ENCODE measurements at places on chromosomes 12 and 14.

DNA sequence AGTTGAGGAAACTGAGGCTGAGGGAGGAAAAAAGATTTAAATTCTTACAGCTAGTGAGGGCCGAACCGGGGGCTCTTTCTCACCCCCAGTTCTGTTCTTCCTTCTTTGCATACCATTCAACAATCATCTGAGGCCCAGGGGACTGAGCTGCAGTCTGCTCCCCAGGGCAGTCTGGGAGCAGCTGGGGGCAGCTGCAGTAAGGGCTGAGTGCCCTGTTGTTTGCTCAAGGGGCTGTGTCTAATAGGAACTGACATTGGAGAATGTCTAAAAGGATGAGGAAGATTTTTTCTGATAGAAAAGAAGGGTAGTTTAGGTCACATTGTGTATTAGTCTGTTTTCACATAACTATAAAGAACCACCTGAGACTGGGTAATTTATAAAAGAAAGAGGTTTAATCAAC is 42.2 kb downstream of the SLC17A8 start:
- no peak for DNase-seq

GRCh38 chr12:61676520-61676919 is 583.7 kb upstream of the USP15 start:
- no peak for DNase-seq

DNA sequence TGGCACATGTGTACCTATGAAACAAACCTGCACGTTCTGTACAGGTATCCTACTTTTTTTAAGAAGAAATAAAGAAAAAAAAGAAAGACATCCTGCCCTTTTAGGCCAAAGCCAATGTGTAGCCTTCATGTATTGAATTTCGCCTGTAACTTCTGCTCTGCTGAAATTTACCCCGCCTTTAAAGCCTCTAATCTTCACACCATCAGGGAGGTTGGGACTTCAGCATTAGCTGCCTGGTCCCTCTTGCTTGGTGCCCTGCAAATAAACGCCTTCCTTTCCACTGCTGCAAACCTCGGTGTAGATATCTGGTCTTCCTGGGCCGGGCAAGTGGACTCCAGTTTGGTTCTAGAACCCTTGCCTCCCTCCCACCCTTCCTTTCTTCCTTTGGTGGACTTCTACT is 2.6 kb upstream of the KRT71 start:
- DNase-seq: no peak

GRCh38 chr12:108630481-108631207 is 3.0 kb downstream of the SELPLG start:
- no peak for DNase-seq

DNA sequence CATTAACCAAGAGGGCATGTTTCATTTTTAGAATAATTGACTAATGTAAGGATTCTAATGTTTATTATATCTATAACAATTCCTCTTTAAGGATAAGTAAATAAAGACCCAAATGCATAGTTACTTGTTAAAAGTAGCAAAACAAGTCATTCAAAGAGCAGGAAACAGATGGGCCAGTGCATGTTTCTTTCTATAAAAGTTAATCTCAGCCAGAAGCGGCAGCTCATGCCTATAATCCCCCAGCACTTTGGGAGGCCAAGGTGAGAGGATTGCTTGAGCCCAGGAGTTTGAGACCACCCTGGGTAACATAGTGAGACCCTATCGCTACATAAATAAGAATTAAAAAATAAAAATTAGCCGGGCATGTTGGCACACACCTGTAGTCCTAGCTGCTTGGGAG is 391.0 kb upstream of the RGS6 start:
- DNase-seq: no peak

- DNase-seq: no peak
These were observed 49.7 kb downstream of the MARK3 start for GRCh38 chr14:103434868-103435442.

DNA sequence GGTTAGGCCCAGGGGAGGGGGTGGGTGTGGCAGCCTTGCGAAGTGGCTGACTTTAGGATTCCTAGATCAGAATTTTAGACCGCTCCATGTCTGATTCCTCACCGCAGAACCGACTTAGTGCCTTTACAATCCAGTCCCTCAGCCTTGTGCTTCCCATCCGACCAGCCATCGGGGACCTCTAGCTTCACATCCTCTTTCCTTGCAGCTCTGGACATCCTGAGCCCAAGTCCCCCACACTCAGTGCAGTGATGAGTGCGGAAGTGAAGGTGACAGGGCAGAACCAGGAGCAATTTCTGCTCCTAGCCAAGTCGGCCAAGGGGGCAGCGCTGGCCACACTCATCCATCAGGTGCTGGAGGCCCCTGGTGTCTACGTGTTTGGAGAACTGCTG is 557 bp downstream of the COPS7A start:
- no peak for DNase-seq

GRCh38 chr12:106135075-106135474 is 3.7 kb downstream of the NUAK1 start:
- peak; percentile 9 for DNase-seq

- no peak for DNase-seq
These were observed 891 bp downstream of the SPRYD4 start for GRCh38 chr12:56469007-56469930.

GRCh38 chr12:132354982-132355680 is 25.7 kb upstream of the GALNT9 start:
- DNase-seq: no peak

GRCh38 chr14:44742202-44742601 is 219.5 kb downstream of the KLHL28 start:
- no peak for DNase-seq

DNA sequence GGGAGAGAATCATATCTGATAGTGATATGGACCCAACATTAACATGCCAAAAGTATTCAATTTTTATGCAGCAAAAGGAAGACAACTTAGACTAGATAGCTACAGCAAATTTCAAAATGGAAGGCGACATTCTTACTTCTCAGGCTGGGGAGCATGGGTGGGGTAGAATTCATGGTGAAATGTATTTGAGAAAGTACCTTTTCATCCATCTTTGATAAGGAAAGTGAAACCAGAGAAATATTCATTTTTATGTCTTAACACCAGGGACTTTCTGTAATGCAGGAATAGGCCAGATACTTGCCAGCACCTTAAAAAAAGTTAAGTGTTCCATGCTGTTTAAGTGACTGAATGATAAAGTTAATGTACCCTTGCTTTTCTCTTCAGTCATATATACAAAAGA is 13.4 kb downstream of the BTG1 start:
- DNase-seq: no peak

GRCh38 chr12:4899364-4899763 is 10.3 kb upstream of the KCNA1 start:
- DNase-seq: no peak
